ENCODE measurements at places on chromosomes 16 and 17.

DNA sequence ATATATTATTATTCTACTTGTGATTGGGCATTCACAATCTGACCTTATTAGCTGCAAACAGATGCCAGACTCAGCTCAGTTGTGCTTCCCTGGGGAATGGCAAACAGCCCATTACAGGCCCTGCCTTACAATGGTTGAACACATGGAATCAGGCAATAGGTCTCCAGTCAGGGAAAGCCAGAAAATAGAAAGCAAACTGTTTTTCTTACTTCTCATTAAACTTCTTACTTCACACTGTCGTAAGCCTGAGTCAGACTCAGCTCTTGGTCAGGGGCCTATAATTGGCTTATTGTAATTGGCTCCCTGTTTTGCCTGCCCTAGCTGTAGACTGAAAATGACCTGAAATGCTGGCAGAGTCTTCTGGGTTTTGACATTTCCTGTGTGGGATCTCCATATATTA lies 77.0 kb upstream of the CA10 start:
- no peak for DNase-seq

DNA sequence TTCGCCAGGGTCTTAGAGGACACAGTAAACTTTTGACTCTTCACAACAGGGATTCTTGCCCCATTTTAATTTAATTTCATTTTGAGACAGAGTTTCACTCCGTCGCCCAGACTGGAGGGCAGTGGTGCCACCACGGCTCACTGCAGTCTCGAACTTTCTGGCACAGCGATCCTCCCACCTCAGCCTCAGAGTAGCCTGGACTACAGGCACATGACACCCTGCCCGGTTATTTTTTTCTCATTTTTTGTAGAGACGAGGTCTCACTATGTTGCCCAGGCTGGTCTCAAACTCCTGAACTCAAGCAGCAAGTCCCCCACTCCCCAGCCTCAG lies 329 bp upstream of the NLE1 start:
- DNase-seq = no peak

GRCh38 chr17:46942441-46943217 lies 19.7 kb downstream of the GOSR2 start:
- DNase-seq = no peak

GRCh38 chr16:30748634-30749445 lies 615 bp downstream of the PHKG2 start:
- no peak for DNase-seq

GRCh38 chr17:50966163-50966666 lies 100.1 kb upstream of the TOB1 start:
- DNase-seq = no peak

- no peak for DNase-seq
Observed at GRCh38 chr16:83574388-83574787, 233.4 kb upstream of the HSBP1 start.

DNA sequence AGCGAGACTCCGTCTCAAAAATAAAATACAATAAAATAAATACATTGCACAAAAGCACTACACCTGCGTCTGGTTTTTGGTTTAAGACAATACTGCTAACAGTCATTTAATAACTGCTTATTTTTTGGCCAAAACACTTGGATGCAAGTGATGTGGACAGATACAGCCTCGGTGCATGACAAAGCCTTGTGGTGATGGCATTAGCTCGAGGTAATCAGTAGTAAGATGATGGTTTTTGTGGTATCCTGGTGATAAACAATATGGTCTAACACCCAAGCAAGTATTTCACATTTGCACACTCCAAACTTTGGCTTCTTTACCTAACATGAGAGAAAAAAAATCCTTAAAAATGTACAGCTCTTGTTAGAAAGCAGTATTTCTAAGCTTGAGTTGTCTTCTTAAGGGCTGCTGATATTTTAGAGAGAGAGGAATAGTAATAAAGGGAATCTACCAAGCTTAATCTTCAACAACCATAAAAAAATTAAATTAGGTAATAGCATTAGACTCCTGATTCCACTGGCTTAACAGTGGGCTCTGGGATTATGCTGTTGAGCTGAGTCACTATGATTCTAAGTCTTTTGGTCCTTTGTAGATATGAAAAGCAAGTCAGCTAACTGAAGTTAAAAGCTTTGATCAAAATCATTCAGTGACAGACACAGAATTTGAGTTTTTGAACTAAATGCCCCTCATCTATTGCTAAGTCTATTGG lies 111.1 kb downstream of the VPS53 start:
- DNase-seq = no peak

DNA sequence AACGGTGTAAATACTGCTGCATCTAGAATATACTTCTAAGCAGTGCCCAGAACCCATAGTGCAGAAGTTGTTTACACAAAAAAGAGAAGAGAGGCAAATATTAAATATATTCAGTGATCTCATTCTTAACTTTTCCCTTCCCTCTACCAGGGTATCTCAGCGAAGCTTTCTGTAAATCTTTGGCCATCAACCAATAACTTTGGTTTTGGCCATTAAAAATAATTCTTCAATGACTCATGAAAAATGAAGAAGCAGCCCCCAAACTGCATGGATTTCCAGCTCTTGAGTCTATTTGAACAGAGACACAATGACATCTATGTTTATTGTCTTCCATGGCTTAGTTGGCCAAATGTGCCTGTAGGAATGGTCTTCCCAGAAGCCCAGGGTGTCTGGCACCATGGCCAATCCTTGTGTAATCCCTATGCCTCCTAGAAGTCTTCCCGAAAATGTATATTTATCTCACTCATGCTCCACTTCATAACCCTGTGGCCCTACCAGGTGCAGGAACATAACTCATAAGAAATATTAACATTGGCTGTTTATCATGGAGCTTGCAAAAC lies 646.6 kb downstream of the TOX3 start:
- DNase-seq = no peak

GRCh38 chr16:30369938-30370455 lies 297 bp downstream of the TBC1D10B start:
- DNase-seq = no peak

DNA sequence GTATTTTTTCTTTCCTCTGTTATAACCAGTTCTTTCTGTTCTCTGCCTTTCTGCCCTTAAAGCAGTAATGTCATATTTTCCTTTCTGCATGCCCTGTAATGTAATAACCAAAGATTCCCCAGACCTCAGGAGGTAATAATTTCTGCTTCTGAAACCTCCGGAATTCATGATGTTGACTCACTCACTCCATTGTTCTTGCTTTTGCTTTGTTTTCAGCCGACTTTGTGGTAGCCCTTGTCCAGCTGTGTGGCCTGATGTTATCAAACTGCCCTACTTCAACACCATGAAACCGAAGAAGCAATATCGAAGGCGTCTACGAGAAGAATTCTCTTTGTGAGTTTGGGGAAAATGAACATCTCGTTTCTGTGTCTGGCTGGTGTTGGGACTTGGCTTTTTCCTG lies 55.9 kb downstream of the CDK12 start:
- no peak for DNase-seq

DNA sequence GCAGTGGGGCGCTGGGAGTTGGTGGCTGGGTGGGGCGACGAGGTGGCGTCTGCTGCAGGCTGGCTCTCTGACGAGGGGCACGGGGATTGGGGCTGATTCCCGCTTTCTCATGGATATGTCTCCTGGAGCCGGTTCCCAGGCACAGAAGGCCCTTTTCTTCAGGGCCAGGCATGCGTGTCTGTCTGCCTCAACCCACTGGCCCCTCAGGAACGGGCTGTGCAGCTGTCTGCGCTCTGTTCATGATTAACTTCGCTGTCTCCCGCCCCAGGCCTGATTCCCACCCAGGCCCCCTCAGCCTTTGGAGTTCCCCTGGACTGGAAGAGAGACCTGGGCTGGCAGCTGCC lies 53.1 kb downstream of the RAP1GAP2 start:
- no peak for DNase-seq

GRCh38 chr17:61426482-61427304 lies 25.5 kb upstream of the TBX4 start:
- DNase-seq = no peak

- DNase-seq = no peak
Observed at GRCh38 chr16:30892670-30893416, 1.0 kb downstream of the BCL7C start.

- no peak for DNase-seq
Observed at GRCh38 chr16:48963901-48964615, 317.6 kb downstream of the CBLN1 start.

GRCh38 chr17:37206299-37206698 lies 169.5 kb upstream of the C17orf78 start:
- no peak for DNase-seq

DNA sequence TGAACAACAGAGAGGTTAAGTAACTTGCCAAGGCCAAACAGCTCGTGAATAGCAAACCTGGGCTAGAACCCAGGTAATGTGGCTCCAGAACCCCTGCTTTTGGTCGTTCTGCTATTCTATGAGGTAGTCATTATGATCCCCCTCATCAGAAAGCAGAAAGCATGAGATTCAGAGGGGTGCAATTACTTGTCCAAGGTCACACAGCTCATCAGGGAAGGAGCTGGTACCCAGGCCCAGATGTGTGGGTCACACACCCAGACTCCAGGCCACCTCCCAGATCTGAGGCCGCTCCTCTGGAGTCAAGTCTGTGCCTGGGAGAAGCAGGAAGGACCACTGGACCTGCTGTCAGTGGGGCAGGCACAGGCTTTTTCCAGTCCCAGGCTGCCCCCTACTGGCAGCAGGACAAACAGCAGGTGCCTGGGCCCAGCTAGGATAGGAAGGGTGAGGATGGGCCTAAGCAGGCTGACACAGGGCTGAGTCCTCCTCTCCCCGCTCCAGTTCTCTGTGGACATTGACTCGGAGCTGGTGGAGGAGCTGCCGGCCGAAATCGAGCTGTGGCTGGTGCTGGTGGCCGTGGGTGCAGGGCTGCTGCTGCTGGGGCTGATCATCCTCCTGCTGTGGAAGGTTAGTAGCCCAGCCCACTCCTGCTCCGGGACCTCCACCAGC lies 7.8 kb upstream of the PDK2 start:
- DNase-seq = peak; percentile 59

DNA sequence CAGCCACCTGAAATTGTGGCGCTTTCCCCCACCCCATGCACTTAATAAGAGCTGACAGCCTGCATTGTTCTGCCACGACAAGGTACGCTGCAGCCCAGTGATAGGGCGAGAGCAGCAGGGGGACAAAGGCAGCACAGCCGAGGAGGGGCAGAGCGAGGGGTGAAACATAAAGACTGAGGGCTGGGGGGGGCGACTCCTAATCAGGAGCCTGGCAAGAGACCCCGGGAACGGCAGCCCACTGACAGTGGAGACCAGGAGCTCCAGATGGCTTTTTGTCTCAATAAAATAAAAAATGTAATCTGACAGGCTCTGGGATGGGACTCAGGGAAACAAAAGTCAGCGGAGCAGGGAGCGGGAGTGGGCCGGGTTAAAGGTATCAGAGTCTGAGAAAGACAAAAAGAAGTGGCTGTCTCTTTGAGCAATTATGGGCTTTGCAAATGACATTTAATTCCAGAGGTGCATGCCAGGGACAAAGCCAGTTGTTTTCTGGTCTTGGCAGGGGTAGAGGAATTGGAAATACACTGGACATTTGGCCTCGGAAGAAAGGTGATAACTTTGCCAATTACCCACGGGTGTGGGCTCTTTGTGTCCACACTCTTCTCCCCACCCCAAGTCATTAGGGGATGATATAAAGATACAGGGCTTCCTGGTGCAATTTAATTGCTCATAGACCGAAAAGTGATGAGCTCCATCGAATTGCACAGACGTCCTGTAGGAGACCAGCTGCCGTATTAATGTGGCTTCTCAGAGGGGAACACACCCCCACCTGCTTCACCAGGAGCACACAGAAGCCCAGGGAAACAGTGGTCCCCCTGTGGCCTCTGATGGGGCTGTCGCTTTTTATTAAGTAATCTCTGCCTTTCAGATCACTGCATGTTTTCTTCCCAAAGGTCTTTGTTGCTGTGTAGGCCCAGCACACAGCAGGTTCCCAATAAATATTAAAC lies 17.6 kb upstream of the CCDC182 start:
- no peak for DNase-seq

DNA sequence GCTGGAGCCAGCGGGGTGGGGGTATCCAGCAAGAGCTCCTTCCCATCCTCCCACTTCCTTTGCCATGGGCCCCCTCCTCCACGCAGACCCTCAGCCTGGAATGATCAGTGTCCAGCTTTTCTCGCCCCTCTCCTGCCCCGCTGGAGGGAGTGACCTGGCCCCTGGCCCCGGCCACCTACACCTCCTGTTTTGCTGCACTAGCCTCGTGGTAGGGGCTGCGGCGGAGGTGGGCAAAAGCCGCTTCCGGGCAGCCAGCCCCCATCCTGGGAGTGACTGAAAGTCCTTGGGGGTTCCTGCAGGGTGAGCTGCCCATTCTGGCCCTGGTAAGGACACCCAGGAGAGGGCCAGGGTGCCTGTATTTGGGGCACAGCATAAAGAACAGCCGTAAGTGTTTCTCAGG lies 295.7 kb downstream of the SEC14L1 start:
- DNase-seq = no peak

GRCh38 chr17:42653179-42654124 lies 5.6 kb upstream of the TUBG2 start:
- no peak for DNase-seq

- no peak for DNase-seq
Observed at GRCh38 chr16:75477680-75478473, 13.4 kb upstream of the TMEM170A start.

DNA sequence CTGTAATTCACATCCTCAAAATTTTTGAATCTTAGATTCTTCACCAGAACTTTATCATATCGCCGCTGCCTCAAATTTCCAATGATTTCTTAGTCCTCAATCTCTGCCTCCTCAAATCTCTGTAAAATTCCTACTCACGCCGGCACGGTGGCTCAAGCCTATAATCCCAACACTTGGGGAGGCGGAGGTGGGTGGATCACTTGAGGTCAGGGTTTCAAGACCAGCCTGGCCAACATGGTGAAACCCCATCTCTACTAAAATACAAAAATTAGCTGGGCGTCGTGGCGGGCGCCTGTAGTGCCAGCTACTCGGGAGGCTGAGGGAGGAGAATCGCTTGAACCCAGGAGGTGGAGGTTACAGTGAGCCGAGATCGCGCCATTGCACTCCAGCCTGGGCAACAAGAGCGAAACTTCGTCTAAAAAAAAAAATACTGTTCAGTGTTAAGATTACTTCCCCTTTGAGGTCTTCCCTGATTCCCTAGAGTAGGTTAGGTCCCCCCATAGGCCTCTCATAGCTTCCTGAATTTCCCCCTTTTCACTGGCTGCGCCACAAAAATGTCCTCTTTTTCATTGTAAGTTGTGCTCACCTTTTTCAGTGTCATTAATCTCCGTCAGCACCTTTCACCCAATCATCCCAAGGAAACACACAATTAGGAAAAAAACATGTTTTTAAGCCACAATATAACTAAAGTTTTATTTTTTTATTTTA lies 919 bp upstream of the CBX1 start:
- no peak for DNase-seq

DNA sequence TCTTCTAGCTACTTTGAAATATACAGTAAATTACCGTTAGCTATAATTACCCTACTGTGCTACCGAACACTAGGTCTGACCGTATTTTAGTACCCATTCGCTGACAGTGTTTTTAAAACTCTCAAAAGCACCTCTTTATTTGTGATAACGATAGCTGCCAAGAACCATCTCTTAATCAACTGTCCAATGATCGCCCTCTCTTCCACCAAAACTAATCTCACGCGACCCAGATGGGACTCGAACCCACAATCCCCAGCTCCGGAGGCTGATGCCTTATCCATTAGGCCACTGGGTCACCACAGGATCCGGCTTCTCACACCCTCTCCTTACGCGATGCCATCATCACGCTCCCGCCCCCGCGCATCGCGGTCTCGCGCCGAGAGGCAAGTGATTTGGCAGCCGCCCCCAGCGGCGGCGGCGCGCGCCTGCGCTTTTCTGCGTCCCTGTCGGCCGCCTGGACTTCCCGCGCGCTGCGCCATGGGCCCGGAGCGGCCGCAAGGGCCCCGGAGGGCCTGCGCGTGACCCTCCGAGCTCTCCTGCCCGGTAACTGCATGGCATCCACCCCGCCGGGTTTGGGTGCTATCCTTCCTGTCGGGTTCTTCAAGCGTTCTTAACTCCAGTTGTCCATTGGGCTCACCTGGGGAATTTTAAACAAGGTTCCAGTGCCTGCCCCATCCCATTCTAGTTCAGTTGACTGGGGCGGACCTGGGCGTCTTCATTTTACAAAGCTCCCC lies 15.7 kb upstream of the KPNA2 start:
- peak; percentile 96 for DNase-seq
